Kidney tubule cell (primary cell): ENCODE measurements at places on chromosomes 5 and 9.

- DNase-seq: no peak
These were observed 39.2 kb upstream of the EQTN start for GRCh38 chr9:27336126-27336525.

DNA sequence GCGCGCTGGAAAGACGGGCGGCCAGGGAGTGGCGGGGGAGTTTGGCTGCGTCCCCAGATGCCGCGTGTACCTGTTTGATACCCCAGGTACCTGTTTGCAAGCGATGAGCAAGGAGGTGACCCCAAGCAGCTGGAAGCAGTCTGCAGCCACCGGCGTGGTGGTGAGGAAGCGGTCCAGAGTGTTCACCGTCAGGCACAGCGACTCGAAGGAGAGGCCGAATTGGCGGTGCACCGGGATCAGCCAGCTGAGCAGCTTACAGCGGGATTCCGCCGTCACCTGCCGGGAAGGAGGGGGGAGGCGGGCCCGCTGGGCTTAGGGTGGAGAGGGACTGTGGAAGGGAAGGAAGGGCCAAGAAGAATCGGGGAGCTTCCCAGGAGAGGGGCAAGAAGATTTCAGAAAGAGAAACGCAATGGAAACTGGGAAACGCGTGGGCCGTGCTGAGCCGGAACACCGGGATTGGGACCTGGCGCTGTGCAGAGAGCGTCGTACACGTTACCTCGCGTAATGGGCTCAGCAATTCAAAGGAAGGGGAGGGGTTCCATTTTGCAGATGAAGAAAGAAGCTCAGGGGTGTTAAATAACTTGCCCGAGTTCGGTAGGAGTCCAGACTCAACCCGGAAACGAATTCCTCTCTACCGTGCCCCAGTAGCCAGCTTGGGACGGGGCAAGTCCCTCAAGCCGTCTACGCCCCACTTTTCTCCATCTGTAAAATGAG is 980 bp downstream of the CCNO start:
- peak; percentile 73 for DNase-seq

- DNase-seq: no peak
These were observed 135.0 kb upstream of the RASA1 start for GRCh38 chr5:87132696-87133095.

DNA sequence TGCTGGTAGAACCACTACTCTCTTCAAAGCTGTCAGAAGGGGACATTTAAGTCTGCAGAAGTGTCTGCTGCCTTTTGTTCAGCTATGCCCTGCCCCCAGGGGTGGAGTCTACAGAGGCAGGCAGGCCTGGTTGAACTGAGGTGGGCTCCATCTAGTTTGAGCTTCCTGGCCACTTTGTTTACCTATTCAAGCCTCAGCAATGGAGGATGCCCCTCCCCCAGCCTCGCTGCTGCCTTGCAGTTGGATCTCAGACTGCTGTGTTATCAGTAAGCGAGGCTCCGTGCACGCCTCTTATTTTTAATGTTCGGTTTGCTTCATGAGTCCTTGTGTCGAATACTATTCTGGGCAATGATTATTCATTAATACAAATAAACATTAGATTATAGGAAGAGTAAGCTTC is 3.1 kb upstream of the SLC27A6 start:
- DNase-seq: no peak

DNA sequence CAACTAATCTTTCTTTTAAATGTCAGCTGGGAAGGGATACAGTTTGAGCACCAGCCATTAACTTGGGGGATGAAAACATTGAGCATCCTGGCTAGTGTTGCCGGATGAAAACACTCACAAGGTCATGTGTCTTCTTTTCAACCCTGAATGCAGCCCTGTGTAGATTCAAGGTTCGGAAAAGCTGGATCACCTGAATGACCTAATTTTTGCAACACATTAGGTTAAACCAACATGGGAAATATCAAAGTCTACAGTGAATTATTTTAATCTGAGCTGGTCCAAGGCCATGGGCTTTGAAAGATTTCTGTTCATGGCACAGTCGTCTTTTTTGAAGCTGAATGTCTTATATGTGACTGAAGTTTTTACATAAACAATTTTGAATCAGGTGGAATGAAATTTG is 281.2 kb downstream of the ARHGEF28 start:
- no peak for DNase-seq

DNA sequence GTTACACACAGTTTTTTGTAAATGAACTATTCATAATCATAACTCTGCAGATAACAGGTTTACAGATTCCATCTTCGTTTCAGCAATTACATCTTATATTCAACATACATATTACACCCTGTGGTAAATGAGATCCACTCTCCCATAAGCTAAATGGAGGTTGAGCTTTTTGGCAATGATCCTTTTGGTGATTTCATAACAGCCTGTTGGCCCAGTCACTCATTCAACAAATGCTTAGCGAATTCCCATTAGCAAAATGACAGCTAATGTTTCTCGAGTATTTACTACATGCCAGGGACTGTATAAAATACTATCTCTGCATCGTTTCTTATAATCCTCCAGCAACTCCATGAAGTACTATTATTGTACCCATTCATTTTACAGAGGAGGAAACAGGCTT is 25.4 kb upstream of the AGXT2 start:
- no peak for DNase-seq

- no peak for DNase-seq
These were observed 86.4 kb upstream of the SLC44A1 start for GRCh38 chr9:105158020-105158419.

GRCh38 chr9:84542554-84542953 is 127.0 kb upstream of the NTRK2 start:
- no peak for DNase-seq

DNA sequence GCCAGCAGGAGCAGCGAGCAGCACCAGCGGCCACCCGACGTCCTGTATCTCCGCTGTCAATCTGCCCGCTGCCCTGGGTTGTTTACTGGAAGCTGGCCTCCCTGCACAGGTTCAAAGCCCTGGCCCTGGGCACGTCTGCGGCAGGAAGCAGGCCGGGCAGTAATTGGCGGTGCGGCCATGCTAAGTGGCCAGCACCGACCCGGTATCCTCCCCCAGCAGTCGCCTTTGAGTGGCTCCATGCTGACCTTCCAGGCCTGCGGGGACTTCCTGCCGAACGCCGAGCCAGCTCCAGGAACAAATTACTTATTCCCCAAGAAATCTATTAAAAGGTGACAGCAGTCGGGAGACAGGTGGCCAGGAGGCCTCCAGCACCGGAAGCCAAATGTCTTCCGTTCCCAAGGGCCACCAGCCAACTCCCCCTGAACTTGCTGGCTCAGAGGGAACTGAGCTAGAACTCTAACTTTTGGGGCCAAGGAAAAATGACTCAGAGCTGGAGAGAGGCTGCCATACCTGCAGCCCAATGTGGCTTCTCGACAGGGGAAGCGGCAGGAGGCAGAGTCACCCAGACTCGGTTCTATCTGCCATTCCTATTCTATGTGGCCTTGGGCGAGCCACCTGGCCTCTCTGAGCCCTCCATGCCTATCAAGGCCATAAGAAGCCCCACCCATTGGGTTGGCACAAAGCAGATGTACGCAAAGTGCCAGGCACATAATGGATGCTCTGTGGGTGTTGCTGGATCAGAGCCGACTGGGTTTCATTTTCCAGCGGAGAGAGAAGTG is 13.7 kb upstream of the PSMB7 start:
- no peak for DNase-seq

- DNase-seq: no peak
These were observed 190.9 kb upstream of the FREM1 start for GRCh38 chr9:15101095-15101494.

GRCh38 chr5:148455185-148455584 is 71.4 kb downstream of the FBXO38 start:
- DNase-seq: peak; percentile 56

- no peak for DNase-seq
These were observed 17.9 kb downstream of the FGD3 start for GRCh38 chr9:92965061-92965758.

DNA sequence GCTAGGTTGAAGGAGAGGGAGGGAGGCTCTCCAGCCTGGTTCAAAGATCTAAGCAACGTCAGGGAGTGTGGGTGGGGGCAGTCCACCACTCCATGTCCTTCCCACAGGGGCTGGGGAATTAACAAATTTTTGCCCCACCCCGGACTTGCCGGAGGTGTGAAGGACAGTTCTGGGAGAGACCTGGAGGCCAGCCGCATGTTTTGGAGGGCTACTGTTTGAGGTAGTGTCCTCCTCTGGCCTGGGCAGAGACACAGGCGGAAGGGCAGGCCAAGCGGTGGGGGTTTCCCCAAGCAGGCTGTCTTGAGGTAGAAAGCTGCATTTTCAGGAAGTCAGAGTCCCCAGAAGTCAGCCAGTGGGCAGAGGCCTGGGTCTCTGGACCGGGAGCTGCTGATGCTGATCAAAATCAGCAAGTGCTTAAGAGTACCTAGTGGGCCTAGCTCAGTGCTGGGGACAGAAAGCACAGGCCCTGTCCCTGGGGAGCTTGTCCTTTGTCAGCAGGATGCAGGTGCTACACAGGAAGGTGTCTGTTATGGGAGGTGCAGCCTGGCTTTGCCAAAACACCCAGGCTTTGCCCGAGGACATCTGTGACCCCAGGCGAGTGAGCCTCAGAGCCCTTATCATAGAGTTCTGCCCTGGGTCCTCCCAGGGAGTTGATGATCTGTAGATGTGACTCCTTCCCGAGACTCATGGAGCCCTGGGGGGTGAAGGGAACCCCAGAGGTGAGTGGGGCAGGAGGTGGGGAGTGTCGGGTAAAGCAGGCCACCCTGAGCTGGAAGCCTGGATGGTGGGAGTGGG is 18.5 kb downstream of the JADE2 start:
- no peak for DNase-seq

- DNase-seq: no peak
These were observed 41.3 kb upstream of the TAL2 start for GRCh38 chr9:105621001-105621400.

DNA sequence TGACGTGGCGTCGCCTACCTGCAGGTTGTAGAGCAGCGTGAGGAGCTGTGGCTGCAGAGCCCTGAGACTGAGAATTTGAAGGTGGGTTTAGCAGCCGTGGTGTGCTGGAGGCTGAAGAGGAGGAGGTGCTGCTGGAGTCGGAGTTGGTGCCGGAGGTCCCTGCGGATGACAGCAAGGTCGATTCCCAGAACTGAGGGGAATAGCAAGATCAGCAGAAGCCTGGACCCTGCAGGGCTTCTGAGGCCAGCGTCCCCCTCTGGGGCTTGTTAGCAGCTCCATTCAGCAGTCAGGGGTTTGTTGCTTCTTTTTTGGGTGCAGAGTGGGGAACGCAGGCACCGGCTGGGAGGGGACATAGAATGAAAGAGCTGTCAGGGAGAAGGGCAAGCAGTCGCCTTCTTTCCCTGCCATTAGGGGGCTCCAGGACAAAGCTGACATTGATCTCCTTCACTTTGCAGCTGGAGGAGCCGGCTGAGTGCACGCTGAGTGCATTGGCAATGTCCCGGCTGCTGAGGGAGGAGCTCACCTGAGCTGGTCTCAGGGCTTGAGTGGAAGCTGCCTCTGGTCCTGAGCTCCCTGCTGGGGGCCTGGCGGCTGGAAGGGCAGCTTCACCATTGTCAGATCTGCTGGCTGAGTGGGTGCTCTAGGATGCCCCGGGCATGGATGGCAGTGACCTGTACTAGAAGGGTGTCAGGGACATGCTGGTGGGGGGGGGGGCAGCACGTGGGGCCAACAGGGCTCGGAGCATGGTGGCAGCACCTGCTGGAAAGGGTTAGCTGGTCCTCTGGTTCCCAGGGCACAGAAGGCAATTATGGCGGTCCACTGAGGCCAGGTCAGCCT is 20.8 kb downstream of the OBP2B start:
- DNase-seq: peak; percentile 61

DNA sequence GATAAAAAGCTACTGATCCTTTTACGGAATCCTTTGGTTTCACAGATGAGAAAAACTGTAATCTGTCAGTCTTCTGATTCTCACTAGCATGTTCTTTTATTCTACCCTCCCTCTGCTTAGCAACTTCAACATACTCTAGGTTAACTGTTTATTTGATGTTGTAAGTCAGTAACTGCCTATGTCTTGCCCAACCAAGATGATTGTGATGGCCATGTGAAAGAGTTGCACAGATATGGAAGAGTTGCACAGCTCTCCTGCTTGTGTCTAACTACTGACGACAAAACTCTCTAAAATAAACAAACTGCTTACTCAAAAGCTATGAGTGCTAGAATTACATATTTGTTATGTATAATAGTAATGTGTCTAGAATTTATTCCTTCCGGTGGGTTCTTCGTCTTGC is 227.3 kb upstream of the DAB2 start:
- no peak for DNase-seq

DNA sequence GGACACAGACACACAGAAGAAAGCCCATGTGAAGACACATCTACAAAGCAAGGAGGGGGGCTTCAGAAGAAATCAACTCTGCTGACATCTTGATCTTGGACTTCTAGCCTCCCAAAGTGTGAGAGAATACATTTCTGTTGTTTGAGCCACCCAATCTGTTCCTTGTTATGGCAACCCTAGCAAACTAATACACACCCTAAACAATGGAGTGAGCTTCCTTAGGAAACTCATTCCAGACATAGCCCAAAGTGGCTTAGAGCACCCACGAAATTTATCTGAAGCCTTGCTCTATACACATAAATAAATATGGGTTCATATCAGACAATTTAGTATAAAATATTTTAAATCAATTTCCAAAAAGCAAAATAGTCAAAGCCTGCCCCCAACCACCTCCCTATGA is 7.6 kb upstream of the TBC1D2 start:
- no peak for DNase-seq

GRCh38 chr5:178386336-178386931 is 153.8 kb upstream of the PHYKPL start:
- no peak for DNase-seq

- no peak for DNase-seq
These were observed 29.0 kb downstream of the PITX1 start for GRCh38 chr5:135005076-135005475.
